Lower leg skin (tissue), 4 donors: ENCODE measurements at places on chromosomes 16 and 17. TPM values are rescaled to one million over a fixed set of nuclear protein-coding genes. Genes with fewer than 3 reads are reported as not detected.
A peak's percentile ranks its signal among the peaks of the same experiment; 100 is the strongest.

GRCh38 chr17:10888858-10889257, 51.0 kb upstream of the PIRT start:
- no peak for DNase-seq

- DNase-seq = no peak
Observed at GRCh38 chr16:21524068-21524751, 75.2 kb upstream of the METTL9 start.

GRCh38 chr16:76182041-76182635, 95.1 kb upstream of the CNTNAP4 start:
- DNase-seq = no peak

DNA sequence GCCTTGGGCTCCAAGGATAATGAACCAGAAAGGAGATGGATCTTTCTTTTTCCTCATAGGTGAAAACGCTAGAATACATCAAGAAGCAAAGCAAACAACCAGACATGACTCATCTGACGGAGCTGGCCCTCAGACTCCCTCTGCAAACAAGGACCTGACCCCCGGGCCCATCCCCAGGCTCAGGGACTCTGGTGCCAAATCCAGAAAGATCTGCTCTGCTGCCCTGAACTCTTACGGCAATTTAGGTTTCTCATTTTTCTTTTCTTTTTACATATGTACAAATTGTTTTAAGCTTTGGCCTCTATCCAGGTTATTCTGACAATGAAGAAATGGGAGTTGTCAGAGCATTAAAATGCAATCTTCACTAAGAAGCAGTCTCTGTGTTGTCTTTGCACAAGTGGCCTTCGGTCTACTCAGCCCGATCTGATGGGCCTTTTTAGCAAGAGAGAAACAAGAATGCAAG, 17.7 kb downstream of the KNOP1 start:
- no peak for DNase-seq

The ERCC4 gene
- total RNA-seq = 11.6 TPM

DNA sequence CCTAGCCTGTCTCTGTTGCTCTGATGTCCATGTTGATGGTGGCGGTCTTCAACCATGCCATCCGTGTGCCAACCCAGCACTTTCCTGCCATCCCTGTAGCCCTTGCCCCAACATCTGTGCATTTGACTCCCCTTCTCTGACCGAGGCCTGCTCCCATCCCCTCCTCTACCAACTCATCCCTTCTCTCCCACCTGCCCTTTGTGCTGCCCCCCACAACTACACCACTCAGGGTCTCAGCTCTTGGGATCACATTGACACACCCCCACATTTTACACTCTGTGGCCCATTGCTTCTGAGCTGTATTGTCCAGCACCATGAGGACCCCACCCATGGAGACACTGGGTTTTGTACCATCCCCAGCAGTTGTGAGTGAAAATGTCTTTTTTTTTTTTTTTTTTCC, 11.6 kb downstream of the HS3ST3B1 start:
- no peak for DNase-seq

DNA sequence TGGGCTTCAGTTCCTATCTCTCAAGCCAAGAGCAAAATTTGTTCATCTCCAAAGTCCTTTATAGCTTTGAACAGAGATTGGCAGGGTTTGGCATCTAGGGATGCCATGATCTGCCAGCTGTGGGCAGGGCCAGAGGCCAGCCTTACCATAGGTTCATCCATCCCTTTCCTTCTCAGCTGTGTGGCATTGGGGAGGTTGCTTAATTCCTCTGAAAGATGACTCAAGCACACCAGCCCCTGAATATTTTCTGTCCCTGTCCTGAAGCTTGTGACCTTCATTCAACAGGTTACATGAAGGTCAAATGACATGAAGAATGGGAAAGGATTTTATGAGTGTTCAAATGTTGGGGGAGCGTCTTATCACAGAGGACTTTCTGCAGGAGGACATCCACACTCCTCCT, 3.4 kb downstream of the MT1G start:
- DNase-seq = no peak

- no peak for DNase-seq
Observed at GRCh38 chr17:55580596-55581133, 69.4 kb upstream of the SMIM36 start.

DNA sequence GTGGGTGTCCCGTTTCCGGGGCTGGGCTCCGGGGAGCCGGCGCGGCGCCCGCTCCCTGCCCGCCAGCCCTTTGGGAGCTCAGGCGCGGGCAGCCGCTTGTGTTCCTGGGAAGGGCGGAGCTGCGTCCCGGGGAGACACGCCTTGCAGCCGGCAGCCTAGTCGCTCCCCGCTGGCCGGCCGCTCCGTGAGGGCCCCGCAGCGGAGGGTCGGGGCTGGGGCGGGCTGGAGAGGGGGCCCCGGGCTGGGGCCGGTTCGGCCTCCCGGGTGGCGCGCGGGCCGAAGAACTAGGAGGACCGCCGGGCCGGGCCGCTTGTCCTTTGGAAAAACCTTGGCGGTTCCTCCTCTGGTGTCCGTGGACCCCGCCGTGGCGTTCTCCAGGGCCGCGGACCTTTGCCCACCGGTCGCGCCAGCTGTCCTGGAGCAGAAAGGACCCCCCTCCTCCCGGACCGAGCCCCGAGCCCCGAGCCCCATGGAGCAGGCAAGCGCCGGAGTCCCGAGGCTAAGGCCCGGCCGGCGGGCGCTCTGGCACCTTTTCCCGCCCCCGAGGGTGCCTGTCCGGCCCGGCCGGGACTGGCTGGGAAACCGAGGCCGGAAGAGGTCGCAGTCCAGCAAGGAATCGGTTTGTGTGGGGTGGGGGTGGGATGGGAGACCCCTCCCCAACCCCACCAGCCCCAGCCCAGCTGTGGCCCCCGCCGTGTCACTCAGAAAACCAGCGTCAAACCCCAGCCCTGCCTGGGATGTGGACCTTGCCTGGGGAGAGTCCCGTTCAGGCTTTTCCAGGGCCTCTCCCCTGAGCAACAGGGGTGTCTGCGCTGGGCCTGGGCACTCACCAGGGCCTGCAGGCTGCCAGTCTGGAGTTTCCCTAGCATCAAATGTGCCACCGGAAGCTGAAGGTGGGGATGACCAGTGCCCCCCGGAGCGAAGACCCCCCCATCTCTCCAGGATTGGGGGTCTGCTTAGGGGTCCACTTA, 6.8 kb upstream of the TBC1D3B start:
- DNase-seq = peak; percentile 88

- no peak for DNase-seq
Observed at GRCh38 chr17:39719563-39720355, 10.6 kb downstream of the MIEN1 start.

GRCh38 chr17:42411361-42411760, 11.7 kb downstream of the CAVIN1 start:
- no peak for DNase-seq

DNA sequence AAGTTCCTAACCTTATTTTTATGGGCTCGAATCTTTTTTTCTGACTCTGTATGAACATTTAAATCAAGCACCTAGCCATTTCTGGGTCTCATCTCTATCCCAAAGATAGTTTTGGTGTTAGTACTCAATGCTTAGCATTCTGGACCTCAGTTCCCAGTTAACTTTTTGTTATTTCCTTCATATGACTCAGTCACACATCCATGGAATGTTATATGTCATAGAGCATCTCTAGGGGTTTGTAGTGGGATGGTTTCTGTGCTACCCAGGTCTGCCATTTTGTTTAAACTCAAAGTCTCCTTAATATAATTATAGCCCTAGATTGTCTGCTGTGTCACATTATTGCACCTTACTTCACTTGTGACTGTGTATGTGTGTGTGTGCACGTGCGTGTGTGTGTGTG, 90.1 kb downstream of the EFCAB13 start:
- no peak for DNase-seq

DNA sequence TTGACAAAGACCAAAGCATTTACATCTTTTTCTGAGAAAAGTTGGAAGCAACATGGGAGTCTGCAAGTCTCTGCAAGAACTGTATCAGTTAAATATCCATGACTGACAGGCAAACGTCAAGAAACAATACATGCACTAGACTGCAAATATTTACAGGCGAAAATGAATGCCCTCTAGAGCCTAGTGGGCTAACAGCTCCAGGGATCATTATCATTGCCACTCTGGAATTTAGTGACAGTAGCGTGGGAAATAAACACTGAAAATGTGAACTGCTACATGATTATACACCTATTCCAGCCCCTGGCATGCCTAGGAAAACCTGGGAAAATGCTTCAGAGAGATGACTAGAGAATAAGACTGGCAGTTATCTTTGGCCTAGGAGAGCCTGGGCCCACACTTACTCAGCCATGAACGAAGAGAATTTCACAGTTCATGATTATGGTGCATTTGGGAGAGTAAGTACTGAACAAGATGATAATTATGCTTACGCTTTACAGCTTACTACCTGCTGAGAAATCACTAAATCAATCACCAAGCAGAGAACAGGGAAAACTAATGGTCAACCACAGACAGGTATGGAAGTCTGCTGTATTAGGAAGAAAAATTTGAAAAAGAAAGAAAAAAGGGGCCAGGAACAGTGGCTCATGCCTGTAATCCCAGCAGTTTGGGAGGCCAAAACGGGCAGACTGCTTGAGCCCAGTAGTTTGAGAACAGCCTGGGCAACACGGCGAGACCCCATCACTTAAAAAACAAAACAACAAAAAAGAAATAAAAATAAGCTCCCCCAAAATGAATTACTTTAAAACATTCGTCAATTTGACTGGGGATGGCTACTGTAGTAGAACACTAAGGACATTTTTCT, 66.6 kb upstream of the CLEC18B start:
- no peak for DNase-seq

GRCh38 chr17:7354262-7354843, 603 bp upstream of the TMEM95 start:
- DNase-seq = no peak

GRCh38 chr16:12951392-12951791, 50.0 kb downstream of the SHISA9 start:
- DNase-seq = no peak

DNA sequence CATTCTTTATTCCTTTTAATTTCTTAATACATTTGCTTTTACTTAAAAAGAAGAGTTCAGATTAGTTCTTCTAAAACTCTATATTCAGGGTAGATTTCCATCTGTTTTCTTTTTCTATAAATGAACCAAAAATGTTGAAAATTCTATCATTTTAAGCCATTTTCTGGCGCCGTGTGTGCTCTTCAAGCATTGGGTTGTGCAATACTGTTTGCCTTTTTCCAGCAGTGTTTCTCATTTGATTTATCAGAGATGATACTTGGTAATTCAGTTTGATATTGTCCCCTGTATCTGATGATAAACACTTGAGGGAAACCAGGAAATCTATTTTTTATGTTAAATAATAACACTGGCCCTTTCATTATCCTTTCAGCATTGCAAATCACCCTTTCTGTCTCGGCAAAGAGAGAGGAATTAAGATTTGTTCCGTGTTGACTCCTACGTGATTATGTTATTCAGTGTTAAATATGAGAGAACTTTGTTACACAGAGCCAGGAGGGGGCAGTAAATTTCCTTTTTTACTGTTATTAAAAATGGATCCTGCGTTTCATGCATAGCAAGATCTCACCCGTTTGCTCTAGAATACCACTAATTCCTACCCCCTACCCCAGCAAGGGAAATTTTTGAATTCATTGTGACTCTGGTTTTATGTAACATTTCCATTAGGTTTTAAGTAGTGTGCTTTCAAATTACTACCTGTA, 606.9 kb upstream of the RBFOX1 start:
- no peak for DNase-seq

- DNase-seq = no peak
Observed at GRCh38 chr16:85420501-85421337, 192.4 kb upstream of the GSE1 start.

DNA sequence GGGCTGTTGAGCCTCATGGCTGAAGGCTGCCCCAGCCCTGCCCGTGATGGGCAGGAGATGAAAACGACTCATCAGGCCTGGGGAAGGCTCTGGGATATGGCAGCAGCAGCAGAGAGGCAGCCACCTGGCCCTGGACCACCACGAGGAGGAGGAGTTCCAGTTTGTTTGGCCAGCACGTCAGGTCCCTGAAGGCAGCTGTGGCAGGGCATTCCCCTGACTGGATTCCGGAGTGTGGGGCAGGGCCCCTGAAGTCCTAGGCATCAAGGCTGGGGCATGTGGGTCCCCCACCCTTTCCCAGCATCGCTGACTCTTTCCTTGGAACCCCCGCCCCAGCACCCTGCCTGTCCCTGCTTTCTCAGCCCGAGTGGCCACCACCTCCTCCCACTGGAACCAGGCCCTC, 197.4 kb downstream of the ZNF423 start:
- no peak for DNase-seq

The CDH3 gene
- total RNA-seq = 43.9 TPM

The NPIPB9 gene
- 0.93 TPM for total RNA-seq

The CD300LG gene
- total RNA-seq = 8.8 TPM

DNA sequence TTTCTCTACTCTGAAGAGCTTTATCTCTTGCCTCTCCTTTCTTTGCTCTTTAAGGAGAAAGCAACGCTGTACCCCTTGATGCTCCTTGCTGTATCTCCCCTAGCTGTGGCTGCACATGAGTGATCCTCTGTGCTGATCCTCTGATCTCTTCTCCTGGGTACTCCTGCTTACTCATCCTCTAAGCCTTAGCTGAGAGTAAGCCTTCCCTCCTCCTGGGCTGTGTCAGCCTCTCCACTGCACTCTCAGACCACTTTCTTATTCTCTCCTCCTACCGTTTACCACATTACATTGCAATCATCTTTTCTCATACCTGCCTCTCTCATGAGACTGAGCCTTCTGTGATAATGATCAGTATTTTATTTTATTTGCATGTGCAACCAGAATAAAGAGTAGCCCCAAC, 25.1 kb downstream of the SOX9 start:
- DNase-seq = no peak

DNA sequence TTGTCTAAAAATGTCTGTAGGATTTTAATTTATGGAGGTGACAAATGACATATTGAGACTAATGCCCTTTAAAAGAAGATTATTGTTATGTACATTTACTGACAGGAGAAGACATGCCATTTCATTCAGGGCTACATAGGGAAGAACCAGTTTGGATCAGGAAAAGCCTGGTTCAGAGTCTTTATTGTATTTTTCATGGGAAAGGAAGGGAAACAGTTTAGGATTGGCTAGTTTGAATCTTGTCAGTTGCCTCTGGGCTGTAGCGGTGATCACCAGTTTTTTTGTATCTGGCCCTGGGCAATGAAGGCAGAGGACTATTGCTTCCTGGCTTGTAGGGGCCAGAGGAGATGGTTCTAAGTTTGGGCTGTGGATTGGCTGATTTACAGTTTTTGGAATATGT, 31.8 kb downstream of the NSRP1 start:
- DNase-seq = no peak

GRCh38 chr17:70022175-70022574, 52.9 kb upstream of the KCNJ16 start:
- no peak for DNase-seq

GRCh38 chr17:58534901-58535421, 20.5 kb upstream of the MTMR4 start:
- DNase-seq = no peak

GRCh38 chr17:40598619-40599467, 33.6 kb upstream of the CCR7 start:
- DNase-seq = no peak

- DNase-seq = peak; percentile 78
Observed at GRCh38 chr16:11794996-11795886, 1.8 kb downstream of the ZC3H7A start.

GRCh38 chr17:82229698-82230608, 1.1 kb downstream of the SLC16A3 start:
- peak; percentile 87 for DNase-seq

- no peak for DNase-seq
Observed at GRCh38 chr17:13874134-13874533, 195.2 kb upstream of the COX10 start.

GRCh38 chr16:67571464-67571863, 9.1 kb downstream of the CTCF start:
- DNase-seq = no peak
